ENCODE measurements at places on chromosomes 13 and 19. TPM values are rescaled to one million over a fixed set of nuclear protein-coding genes. Genes with fewer than 3 reads are reported as not detected.

The CADM4 gene
- polyA plus RNA-seq = 43.0 TPM

The RGL3 gene
- polyA plus RNA-seq = 99.4 TPM

- no peak for DNase-seq
These were observed 37.2 kb upstream of the SOHLH2 start for GRCh38 chr13:36251526-36251925.

GRCh38 chr19:50368649-50369570, 3.5 kb upstream of the NAPSA start:
- peak; percentile 82 for DNase-seq

DNA sequence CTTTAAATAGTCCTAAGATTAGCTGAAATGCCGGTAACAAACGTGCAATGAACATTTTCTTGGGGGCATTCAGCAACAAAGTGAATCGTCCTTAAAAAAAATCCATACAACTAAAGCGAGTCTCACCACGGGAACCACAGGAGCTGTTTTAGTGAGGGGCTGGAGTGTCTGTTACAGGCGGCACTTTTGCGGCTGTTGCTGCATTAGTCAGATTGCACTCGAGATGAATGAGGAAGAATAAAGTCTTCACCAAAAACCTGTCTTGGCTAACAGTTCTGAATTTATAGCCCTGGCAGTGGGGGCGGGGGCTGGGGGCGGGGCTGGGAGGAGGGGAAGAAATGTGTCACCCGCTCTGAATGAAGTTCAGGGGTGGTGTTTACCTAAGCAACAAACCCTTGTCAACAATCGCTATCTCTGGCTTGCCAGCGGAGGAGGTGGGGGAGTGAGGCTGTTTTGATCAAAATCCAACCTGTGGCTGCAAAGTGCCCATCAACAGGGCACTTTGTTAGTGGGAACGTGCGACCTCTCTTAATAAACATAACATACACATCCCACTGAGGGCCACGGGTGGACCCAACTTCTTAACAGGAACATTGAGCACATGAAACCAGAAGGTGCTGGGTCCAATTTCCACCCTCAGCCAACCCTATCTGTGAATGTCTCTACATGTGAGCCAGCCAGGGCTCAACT, 44.5 kb downstream of the RFX2 start:
- DNase-seq = no peak

DNA sequence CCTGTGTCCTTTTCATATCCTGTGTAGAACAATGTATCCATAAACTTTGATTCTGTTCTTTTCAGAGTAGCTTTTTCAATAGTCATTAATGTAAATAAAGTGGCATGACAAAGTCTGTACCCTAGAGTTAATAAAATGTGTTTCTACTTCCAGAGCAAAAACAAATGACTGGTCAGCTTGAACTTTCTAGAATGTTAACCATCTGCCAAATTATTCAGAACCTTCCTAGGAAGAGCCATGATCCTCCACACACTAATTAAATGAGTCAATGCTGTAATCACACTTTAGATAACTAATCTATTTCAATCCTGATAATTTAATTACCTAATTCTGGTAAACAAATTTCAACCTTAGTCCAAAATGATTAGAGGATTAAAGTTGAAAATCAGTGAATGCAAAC, 73.2 kb downstream of the DIAPH3 start:
- DNase-seq = no peak
